CD8-positive, alpha-beta memory T cell (primary cell): ENCODE measurements at places on chromosomes 16 and 17.

DNA sequence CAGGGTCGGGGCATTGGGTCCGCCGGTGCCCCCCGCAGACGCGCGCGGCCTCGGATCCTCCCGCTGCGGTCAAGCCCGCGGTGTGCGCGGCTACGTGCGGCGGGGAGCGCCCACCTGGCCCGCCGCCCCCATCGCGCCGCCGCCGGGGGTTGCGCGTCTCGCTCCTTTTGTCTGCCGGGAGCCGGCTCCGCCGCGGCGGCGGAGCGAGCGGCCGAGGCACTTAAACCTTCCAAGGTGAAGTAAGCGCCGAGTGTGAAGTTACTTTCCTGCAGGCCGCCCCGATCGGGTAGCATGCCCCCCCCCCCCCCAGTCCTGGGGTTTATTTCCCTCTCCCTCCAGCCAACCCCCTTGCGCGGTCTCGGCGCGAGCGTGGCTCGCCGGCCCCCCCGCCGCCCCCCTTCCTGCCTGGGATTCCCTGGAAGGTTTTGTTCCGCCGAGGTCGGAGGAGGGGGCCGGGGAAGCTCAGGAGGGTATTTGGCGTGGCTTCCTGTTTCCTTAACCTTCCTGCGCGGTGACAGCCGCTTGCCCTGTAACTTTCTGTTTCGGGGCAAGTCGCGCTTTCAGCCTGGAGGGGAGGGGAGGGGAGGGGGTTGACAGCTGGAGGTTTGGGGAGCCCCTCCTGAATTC, 56.6 kb upstream of the GSE1 start:
- peak; percentile 69 for DNase-seq

GRCh38 chr16:87580855-87581261, 21.4 kb upstream of the JPH3 start:
- DNase-seq = no peak

- no peak for DNase-seq
Measured at GRCh38 chr17:48062273-48062672, 14.1 kb downstream of the NFE2L1 start.

- no peak for DNase-seq
Measured at GRCh38 chr16:27222249-27223225, 19.2 kb downstream of the KDM8 start.

DNA sequence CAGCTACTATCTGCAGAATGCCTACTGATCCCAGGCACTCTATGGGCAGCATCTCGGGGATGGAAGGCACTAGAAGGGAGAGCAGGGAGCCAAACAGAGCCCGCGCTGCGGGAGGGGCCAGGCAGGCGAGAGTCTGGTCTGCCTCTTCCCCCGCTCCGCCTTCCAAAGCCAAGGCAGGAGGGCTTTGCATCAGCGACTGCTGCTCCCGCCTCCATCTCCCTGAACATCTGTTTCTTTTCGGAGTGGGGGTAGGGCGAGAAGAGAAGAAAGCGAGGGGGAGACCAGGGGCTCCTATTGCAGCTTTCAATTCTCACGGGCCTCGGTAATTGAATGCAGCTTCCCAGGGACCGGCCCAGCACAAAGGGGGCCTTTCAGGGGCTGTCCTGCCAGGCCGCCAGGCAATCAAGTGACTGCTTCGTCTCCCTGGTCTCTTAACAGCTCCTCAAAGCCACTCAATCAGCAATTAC, 31.4 kb upstream of the CDC42EP4 start:
- DNase-seq = no peak

DNA sequence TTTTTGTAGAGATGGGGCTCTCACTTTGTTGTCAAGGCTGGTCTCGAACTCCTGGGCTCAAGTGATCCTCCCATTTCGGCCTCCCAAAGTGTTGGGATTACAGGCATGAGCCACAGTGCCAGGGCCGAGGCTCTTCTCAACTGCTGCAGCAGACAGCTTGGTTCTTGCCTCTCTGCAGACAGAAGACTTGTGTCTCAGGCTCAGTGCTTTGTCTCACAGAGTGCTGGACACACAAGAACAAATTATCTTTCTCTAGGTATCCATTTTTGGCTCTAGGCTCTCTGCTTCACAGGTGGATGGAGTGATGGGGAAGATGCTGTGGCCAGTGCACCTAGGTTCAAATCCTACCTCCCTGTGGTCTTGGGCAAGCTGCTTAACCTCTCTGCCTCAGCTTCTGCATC, 80.8 kb upstream of the RNU2-1 start:
- no peak for DNase-seq

GRCh38 chr16:89363621-89364393, 126.6 kb downstream of the ANKRD11 start:
- DNase-seq = no peak

GRCh38 chr16:17138801-17139200, 332.0 kb downstream of the XYLT1 start:
- DNase-seq = no peak

GRCh38 chr16:29012913-29013553, 28.2 kb downstream of the LAT start:
- no peak for DNase-seq

DNA sequence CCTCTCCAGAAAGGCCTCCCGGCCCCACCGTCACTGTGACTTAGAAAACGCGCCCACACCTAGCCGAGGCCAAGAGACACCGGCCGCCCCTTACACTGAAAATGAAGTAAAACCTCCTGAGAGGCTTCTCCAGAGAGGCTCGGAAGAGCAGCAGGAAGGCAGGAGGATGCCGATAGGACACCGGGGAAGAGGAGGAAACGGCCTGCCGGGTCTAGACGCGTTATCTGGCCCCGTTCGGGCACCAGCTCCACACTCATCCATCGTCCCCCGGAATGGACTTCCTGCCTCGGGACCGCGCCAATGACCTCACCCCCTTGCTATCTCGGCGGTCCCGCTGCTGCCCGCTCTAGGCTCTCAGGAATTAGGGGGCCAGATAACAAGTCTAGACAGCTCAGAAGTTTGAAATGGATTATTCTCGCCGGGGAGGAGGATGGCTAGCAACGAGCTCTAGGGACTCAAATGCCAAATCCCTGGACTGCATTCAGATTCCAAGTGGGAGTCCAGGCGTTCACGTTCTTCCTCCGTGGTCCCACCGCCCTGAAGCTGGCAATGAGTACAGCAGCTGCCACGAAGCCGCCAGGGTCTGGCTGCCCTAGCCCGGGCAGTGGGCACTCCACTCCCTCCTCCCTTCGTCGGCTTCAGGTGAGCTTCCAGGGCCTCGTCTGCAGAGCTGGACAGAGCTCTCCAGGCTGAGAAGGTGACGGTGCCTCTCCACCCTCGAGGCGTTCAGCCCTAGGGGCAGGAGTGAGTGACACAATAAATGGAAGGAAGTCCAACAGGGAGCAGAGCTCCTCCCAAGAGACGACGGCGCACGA, 350.9 kb downstream of the FOXL1 start:
- DNase-seq = no peak

GRCh38 chr17:20267459-20267842, 199.9 kb downstream of the LGALS9B start:
- peak; percentile 16 for DNase-seq

GRCh38 chr17:4903051-4903818, at the start of gene CHRNE:
CHRNE (minus strand) TSS chr17:4903098; CDS start chr17:4903063, 35 bp downstream.
- DNase-seq = peak; percentile 71

DNA sequence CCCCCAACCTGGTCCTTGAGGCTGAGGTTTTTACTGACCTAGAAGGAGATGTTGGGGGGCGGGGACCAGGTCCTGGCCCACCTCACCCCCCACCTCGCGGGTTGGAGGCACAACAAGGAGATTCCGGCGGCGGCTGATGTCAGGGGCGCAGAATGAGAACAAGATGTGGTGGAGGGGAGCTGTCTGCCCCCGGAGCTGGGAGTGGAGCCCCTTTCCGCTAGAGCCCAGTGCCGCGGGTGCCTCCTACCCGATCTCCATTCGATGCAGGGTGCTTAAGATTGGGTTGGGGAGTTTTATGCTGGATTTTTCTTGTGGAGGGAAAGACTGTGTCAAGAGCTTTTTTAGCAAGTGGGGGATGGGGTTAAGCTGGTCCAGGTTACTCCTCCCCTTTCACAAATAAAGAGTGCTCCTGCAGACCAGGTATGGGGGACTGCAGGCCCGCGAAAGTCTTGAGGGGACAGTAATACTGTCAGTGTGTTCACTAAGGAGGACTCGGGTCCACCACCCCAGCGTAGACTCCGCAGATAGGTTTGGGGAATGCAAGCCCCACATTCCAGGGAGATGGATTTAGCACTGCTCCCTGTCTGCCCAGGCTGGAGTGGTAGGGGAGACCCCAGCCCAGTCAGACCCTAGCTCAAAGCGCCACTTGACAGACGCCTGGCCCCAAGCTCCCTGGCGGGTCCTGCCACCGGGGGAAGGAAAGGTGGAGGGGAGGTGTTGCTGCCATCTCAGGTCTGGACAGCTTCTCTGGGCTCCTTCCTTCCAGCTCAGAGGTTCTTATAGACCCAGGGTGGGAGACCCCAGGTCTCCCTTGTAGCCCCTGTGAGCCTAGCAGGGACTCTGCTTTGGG, 2.0 kb downstream of the CACNA1G start:
- peak; percentile 49 for DNase-seq

- no peak for DNase-seq
Measured at GRCh38 chr17:47822785-47823184, 1.2 kb upstream of the OSBPL7 start.

DNA sequence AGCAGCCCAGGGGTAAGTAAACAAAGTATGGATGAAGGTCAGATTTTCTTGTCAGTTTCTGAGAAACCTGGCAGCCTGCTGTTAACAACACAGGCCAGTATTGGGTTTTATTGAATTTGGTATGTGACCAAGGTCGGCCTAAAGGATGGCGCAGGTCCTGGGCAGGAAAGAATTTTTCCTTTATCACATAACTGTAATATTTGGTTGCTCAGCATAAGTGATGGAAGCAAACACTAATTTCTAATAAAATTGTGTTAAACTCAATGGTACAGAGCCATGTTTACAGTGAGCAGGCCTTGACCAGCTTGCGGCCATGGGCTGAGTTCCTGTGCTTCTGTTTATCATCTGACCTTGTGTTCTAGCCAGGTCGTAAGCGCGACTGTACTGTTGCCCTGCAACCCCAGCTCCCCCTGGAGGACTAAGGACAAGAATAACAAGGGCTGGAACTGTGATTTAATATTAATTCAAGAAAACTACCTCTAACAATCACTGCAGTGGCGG, 10.5 kb downstream of the POLDIP2 start:
- no peak for DNase-seq

GRCh38 chr17:6985266-6985665, 10.6 kb upstream of the ALOX12 start:
- DNase-seq = no peak

DNA sequence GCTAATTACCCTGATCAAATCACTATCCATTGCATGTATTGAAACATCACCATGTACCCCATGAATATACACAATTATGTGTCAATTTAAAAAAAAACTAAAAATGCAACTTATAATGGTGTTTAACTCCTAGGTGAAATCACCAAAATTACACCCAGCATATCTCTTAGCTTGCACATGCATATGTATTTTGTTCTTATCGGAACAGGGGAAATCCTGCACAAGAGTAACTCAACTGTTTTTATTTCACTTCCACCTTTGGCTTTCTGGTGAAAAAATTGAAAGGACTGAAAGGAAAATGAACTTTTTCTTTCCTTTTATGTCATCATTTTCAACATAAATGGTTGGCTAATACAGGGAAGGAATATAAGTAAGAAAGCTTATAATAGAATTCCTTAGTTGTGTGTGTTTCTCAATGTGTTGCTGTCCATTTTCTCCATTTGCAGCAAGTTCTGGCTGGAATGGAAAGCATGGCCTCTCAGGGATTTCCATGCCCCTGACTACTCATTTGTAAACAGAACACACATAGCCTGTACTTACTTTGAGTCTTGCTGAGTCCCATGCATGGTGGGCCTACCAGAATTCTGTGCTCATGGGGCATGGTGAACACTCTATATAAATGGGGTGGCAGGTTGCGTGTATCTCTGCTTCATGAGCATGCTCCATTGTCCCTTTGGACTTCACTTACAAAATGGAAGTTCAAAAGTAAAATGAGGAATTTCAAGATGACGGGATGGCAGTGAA, 462.0 kb downstream of the HS3ST3B1 start:
- DNase-seq = no peak

GRCh38 chr17:44187131-44187899, 543 bp downstream of the TMUB2 start:
- DNase-seq = peak; percentile 39

DNA sequence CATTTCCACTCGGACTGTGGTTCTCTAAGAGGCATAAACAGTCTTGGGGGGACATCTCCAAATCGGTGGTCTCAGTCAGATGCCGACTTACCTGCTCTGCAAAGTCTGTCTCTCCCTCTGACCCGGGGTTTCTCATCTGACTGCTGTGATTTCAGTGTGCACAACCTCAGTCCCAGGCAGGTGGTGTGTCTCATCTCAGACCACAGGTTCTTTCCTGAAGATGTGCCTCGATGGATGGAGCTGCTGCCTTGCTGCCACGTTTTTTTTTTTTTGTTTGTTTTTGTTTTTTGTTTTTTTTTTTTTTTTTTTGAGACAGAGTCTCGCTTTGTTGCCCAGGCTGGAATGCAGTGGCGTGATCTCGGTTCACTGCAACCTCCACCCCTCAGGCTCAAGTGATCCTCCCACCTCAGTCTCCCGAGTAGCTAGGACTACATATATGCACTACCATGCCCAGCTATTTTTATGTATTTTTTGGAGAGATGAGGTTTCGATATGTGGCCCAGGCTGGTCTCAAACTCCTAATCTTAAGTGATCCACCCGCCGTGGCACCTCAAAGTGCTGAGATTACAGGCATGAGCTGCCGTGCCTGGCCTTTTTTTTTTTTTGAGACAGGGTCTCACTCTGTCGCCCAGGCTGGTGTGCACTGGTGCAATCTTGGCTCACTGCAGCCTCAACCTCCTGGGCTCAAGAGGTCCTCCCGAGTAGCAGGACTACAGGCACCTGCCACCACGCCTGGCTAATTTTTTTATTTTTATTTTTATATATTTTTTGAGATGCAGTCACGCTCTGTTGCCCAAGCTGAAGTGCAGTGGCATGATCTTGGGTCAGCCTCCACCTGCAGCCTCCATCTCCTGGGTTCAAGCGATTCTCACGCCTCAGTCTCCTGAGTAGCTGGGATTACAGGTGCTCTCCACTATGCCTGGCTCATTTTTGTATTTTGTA, 15.4 kb downstream of the SPIRE2 start:
- DNase-seq = no peak

GRCh38 chr17:65975878-65976277, 216.1 kb downstream of the CEP112 start:
- DNase-seq = no peak

- no peak for DNase-seq
Measured at GRCh38 chr16:5776876-5777275, 679.3 kb upstream of the EEF2KMT start.

DNA sequence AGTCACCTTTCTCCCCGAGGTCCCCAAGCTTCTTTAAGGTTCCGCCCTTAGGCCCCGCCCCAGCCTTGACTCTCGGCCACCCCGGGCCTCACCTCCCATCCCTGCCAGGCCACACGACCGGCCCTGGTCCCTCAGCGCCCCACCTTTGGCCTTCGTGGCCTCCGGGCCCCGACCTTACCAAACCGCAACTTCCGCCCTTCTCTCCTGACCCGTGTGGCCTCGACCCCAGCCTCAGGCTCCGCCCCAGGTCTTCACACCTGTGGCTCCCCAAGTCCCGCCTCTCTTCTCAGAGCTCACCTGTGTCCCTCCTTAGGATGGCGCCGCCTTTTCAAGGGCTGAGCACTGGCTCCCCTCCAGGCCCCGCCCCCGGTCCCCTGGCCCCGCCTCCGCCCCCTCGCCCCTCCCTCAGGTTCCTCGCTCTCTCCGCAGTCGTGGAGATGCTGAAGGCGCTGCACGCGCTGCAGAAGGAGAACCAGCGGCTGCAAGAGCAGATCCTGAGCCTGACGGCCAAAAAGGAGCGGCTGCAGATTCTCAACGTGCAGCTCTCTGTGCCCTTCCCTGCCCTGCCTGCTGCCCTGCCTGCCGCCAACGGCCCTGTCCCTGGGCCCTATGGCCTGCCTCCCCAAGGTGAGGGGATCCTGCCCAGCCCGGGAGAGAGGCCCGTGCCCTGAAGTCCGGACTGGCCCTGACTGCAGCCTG, 10.0 kb upstream of the CISD3 start:
- no peak for DNase-seq
